Activated naive CD4-positive, alpha-beta T cell treated with anti-CD3 and anti-CD28 coated beads, Interleukin-2, amount 10 ng/mL, durations not matched to agents 7 days and 5 days (primary cell): ENCODE measurements at places on chromosomes 12 and 14.

DNA sequence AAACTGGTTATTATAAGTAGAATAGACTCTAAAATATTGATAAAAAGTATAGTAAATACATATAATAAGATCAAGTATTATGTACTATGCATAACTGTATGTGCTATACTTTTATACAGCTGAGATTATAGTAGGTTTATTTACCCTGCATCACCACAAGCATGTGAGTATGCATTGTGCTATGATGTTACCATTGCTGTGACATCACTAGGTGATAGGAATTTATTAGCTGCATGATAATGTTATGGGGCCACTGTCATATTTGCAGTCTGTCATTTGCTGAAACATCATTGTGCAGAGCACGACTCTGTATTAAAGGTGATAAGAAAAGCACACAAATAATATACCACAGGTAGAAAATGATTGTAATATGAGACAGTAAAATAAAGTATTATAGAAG is 385.6 kb downstream of the ZFP36L1 start:
- no peak for DNase-seq

DNA sequence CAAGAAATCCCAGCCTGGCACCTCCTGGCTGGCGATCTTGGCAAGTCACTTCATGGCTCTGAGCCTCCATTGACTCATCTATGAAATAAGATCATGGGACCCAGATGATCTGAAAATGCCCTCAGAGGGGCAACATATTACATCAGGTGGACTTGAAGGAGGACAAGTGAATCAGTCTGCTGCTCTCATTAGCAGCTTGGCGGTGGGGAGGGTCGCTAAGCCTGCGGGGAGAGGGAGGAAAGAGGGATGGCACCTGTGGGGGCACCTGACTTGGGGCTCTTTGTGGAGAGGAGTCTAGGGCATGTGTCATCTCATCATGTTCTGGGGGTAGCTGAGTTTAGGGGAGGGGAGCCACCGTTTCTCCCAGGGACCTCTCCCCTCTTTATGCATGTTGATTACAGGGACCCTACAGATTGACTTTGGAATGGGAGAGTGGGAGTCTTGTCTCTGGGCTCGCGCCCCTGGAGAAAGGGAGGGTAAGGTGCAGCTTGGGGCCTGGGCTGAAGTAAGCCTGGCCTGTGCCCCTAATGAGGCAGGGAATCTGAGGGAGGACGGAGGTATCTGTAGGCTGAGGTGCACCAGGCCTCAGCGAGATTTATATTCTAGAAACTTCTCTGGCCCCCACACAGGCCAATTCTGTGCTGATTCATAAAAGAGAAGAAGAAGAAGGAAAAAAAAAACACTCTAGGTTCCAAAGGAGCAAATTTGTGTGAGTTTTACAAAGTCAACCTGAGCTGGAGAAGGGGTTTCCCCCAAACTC is 29.3 kb upstream of the BATF start:
- no peak for DNase-seq

GRCh38 chr12:83665634-83666218 is 979.0 kb downstream of the TMTC2 start:
- no peak for DNase-seq

- no peak for DNase-seq
Observed at GRCh38 chr12:24997970-24998582, 49.2 kb upstream of the BCAT1 start.

GRCh38 chr12:11433664-11434063 is 38.3 kb upstream of the PRB2 start:
- no peak for DNase-seq

DNA sequence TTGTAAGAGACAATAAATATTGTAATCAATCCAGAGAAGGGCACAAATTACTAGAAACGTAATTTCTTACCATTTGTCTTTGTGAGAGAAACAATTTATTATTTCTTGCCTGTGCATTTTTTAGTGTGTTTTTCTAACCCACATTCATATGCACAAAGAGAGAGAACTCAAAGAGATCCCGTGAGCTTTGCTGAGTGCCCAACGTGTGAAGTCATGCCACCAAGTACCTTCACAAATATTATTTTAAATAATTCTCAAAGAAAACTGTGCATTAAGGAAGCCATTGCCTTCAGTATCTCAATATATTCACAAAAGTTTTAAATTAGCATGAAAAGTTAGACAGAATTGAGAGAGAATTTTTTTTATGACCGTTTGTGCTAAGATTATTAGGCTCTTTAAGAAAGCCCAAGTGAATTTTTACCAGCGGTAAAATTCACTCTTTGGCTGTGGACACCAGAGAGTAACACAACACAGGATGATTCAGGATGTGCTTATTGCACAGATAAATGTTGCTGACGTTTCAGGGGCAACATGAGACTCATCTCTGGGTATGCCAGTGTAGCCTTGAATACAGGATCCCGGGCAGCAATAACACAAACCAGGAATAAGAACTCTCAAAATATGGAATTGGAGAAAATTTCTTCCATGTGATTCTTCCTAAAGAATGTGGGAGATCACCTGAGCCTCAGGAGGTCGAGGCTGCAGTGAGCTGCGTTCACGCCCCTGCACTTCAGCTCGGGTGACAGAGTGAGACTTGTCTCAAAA is 2.9 kb downstream of the ARHGDIB start:
- DNase-seq, result no peak

- DNase-seq, result no peak
Observed at GRCh38 chr14:38385836-38386235, 129.9 kb upstream of the CLEC14A start.
